Left cardiac atrium (tissue), 4 donors: ENCODE measurements at places on chromosomes 16 and 17. TPM values are rescaled to one million over a fixed set of nuclear protein-coding genes. Genes with fewer than 3 reads are reported as not detected.

GRCh38 chr16:85465328-85466303 is 147.5 kb upstream of the GSE1 start:
- peak; percentile 82 for DNase-seq

DNA sequence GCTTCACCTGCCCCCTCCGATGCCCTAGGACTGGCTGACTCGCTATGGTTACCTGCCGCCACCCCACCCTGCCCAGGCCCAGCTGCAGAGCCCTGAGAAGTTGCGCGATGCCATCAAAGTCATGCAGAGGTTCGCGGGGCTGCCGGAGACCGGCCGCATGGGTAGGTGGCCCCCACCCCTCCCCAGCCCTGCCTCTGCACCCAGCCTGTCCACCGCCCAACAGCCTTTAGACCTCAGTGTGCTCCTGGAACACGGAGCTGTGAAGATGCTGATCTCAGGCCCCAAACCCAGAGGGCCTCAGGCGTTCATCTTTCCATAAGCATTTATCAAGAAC is 993 bp downstream of the MMP25 start:
- DNase-seq = no peak

Gene STX1B
- total RNA-seq = 1.2 TPM

DNA sequence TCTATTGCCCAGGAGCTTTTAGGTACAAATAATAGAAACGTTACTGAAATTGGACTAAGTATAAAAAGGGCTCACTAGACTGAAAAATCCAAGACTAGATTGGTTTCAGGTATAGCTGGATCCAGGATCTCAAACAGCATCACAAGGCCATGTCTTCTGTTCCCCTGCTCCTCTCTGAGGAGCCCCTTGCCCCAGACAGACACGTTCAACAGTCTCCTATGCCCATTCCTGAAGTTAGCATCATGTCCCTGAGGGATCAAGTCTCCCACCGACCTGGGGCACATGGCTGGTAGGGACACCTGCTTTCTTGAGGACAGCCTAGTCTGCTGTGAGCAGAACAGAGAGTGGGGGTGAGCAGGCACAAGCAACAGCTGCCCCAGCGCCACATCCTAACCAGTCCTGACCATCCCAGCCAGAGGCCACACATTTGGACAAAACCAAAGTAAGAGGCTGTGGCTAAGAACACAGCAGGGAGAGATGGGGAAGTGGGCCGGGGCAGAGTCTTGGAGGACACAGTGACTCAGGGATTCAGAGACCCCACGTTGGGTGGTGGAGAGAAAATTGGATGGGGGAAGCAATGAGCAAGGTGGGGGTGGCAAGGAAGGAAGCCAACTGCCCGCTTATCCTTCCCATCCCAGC is 10.5 kb upstream of the MMP2 start:
- no peak for DNase-seq

DNA sequence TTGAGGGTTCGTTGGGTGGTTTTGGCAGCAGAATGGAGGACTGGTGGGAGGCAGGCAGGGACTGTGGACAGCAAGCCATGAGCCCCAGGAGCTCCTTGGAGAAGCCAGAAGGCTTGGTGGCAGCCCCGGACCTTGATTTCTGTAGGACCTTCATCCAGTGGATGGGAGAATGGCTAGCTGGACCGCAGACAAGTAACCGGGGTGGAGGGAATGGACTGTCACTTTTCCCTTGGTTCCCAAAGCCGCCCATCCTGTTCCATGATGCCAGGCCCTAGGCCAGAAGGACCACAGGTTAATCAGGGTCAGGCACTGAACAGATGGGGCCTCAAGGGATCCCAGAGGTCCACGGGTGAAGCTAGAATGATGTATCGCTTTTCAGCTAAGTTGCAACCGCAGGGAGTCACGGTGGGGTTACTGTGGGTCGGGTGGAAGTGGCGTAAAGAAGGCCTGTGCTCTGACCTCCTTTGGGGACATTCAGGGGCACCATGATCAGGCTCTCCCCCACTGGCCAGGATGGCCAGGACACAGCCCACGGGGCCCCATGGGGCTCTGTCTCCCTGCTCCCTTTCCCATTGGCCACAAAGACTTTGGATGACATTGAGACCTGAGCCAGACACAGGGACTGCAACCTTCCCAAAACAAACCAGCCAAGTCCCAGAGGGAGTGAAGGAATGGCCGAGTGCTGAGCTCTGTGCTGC is 66.9 kb upstream of the MRTFB start:
- peak; percentile 32 for DNase-seq

DNA sequence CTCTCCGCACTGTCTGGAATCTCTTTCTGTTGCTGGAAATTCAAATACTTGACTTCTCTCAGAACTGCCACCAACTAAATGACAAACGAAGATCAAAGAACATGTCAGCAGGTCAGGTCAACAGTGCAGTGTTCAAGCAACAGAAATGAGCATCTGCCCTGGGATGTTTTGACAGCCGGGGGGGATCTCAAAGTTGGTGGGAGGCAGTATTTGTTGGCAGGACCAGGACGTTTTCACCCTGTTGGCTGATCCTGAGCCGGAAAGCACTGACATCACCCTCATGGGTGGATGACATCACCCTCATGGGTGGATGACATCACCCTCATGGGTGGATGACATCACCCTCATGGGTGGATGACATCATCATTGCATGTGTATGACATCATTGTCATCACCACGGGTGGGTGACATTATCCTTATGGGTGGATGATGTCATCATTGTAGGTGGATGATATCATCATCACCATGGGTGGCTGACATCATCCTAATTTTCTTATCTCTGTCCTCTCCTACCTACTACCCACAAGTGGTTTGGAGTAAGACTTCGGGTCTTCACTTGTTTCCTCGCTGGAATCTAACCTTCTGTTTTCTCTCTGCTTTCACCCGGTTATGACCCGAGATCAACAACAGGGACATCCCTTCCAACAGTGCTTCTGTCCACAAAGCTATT is 18.9 kb downstream of the DNAH17 start:
- DNase-seq = no peak

GRCh38 chr16:89523680-89524344 is 15.6 kb downstream of the SPG7 start:
- DNase-seq = no peak

DNA sequence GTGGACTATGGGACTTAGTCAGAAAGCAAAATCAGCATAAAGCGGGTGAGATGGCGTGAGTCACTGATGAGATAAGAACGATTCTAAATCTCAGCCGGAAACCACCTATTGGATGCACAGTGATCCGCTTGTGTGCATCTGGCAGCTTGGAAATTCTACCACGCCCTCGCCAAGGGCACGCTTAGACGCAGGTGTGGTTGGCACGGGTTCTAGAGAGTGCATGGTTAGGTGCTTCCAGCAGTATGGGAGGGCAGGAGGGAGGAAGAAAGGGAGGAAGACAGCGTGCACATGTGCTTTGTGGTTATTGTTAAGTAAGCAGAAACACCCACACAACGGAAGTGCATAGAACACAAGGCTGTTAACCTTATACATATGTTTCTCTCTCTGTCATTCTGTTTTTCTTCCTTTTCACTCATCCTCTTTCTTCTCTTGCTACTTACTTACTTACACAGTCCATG is 374.0 kb upstream of the ASIC2 start:
- DNase-seq = no peak

DNA sequence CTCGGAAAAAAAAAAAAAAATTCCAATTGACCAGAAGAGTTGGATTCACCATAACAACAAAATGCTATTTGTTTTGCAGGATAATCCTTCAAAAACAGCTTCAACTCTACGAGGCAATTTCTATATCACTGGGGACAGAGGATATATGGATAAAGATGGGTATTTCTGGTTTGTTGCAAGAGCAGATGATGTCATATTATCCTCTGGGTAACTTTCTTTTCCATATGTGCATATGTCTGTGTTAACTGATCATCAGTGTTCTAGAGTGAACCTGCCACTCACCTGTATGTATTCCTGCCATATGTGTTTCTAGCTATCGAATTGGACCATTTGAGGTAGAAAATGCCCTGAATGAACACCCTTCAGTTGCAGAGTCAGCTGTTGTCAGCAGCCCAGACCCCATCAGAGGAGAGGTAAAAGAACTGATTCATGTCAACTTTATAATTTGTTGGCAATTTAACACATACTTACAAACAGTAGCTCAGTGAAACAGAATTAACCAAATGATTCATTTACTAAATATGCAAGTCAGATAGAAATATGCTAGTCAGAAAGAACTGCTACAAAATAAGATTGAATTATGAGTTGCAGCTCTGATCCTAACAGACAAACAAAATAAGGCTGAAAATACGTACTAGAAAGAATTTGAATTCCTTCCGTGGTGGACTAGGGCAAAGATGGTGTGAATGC is 14.2 kb downstream of the ERI2 start:
- no peak for DNase-seq

Gene PRSS21
- total RNA-seq = not detected

GRCh38 chr17:29444589-29444988 is 54.4 kb downstream of the TAOK1 start:
- no peak for DNase-seq

Gene RND2
- total RNA-seq = 1.8 TPM

DNA sequence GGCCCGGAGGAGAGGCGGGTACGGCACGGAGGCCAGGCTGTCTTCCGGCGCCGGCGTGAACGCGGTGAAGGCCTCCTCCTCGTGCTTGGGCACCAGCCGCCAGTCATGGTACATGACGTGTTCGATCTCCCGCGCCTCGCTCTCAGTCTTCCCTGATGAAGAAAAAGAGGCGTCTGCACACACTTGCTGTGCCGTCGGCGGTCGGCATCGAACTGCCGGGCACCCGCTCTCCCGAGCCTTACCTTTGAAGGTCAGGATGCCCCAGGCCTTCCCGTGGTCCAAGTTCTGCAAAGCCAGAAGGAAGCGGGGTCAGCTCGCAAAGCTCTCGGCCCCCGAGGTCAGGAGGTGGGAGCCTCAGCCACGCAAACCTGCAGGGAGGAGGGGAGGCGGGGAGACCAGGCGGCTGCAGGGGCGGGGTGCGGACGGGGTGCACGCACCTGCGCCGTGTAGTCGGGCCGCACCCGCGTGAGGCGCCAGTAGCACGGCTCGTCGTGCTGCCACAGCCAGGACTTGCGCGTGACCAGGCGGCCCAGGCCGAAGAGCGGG is at the start of gene EME2:
EME2 (plus strand) TSS at position 449 of the 546 bp plus-strand sequence. CDS start 418 bp downstream, outside the sequence.
- DNase-seq = no peak

DNA sequence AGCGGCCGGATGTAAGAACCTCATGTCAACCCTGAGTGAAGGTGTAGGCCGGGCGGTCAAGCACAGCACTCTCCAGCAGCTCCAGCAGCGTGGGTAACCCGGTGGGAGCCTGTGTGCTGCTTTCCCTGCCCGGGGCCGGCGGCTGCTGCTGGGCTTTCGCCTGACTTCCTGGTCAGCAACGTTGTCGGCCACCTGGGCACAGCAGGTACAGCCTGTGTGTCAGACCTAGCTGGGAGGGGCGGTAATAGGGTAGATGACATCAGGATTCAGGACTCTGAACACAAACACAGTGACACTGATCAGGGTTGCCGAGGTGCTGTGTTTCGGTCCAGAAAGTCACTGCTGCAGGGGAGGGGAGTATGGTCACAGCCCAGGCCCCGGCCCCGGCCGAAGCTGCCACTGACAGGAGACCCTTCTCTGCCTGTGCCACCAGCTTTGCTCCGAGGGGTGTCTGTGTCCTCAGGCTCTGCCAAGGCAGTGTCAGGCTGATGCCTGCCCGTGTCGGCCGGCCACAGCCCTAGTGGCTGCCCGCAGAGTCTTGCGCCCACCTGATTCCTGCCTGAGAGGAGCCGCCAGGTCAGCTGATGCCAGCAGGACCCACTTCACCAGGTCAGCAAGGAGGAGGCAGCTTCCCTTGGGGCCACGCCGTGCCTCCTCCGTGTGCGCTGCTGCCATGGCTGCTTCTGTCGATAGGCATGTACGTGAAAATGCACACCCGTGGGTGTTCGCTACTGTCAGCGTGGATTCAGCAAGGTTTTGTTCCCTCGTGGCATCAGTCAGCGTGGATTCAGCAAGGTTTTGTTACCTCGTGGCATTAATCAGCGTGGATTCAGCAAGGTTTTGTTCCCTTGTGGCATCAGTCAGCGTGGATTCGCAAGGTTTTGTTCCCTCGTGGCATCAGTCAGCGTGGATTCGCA is 9.2 kb downstream of the RAB40C start:
- no peak for DNase-seq

- DNase-seq = no peak
Observed at GRCh38 chr17:58092101-58092796, 9.0 kb downstream of the DYNLL2 start.

GRCh38 chr17:15453246-15453645 is 14.2 kb downstream of the CDRT4 start:
- DNase-seq = no peak

GRCh38 chr16:89341697-89342694 is 124.5 kb downstream of the ZNF778 start:
- DNase-seq = no peak

Gene ASPA
- total RNA-seq = 3.1 TPM

- no peak for DNase-seq
Observed at GRCh38 chr16:3193221-3194212, 5.5 kb downstream of the OR1F1 start.

Gene PRRT2
- 2.2 TPM for total RNA-seq

DNA sequence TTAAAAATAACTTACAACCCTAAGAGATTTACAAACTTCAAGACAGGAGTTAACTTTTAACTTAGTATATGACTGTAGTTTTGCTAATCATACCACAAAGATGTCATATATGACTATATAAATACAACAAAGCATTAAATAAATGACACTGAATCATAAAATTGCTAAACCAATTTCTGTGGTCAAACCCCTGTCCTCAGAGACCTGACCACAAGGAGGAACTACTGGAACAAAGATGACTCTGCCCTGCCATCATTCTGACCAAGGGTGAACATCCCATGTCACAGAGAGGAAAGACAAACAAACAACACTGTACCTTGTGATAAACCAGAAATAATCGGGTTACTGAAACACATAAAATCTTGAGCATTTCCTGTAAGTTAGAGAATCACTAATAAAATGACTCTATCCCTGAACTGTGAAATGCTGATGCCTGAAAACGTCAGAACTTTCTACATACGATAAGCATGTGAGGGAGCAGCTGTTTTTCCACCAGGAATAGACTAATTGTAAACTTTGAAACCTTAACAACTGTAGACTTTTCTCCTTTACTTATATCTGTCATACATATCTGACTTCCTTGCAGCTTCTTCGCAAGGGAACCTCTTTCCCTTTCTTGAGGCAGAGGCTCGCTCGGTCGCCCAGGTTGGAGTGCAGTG is 47.9 kb downstream of the WDR59 start:
- DNase-seq = no peak

DNA sequence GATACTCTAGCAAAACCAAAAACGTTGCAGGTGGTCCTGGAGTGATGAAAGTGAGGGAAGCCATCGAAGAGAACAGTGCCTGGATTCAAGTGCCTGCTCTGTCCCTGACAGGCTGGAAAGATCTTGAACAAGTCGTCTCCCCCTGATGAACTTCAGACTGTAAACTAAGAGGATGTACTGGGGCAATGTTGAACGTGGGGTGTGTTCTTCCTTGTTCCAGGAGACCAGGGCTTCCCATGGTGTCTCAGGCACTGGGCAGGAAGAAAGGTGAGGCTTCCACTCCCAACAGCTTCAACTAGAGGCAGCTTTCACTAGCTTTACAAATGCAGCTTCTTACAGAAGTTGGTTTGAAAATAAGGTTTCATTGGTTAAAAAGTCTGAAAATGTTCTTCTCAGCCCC is 21.4 kb upstream of the NF1 start:
- DNase-seq = no peak

GRCh38 chr17:55162556-55162946 is 102.2 kb upstream of the HLF start:
- no peak for DNase-seq

Gene PDILT
- total RNA-seq = not detected
